Bronchial smooth muscle cell (primary cell): ENCODE measurements at places on chromosomes 1 and 21. TPM values are rescaled to one million over a fixed set of nuclear protein-coding genes. Genes with fewer than 3 reads are reported as not detected.

Gene GCSAML
- total RNA-seq = not detected in 2 replicates

Gene UBE2U
- total RNA-seq = not detected in 2 replicates

Gene HCN3
- 0.95 and 3.2 TPM in 2 replicates for total RNA-seq

Gene LCE2B
- not detected in 2 replicates for total RNA-seq

Gene PARS2
- total RNA-seq = 3.2 and 4.1 TPM in 2 replicates

Gene USP33
- 54.7 and 92.4 TPM in 2 replicates for total RNA-seq

Gene INPP5B
- total RNA-seq = 22.5 and 37.4 TPM in 2 replicates

Gene PLPPR5
- under 0.01 TPM in 2 replicates for total RNA-seq

Gene FGR
- total RNA-seq = 0.09 and 0.16 TPM in 2 replicates

Gene SLC16A4
- 47.1 and 119 TPM in 2 replicates for total RNA-seq

Gene CRYAA
- not detected in 2 replicates for total RNA-seq

Gene SLC1A7
- 0.94 and 2.4 TPM in 2 replicates for total RNA-seq

Gene ARHGEF16
- total RNA-seq = 0.09 TPM in 1 of 2 replicates, not detected in the other

Gene AQP10
- not detected in 2 replicates for total RNA-seq

Gene KIF14
- total RNA-seq = 0.43 and 1.6 TPM in 2 replicates

Gene LCE6A
- not detected in 2 replicates for total RNA-seq

Gene DTL
- 0.17 and 1.4 TPM in 2 replicates for total RNA-seq

Gene KIF21B
- 0.09 TPM in 1 of 2 replicates, not detected in the other for total RNA-seq

Gene CFH
- total RNA-seq = 119 and 157 TPM in 2 replicates

Gene SPRR4
- total RNA-seq = not detected in 2 replicates

Gene TTC22
- total RNA-seq = not detected in 2 replicates

Gene OPTC
- not detected in 2 replicates for total RNA-seq

Gene MAP10
- 1.1 and 1.4 TPM in 2 replicates for total RNA-seq

Gene KRTAP21-2
- not detected in 2 replicates for total RNA-seq

Gene AMY1C
- total RNA-seq = not detected in 2 replicates

Gene SERTAD4
- total RNA-seq = 0.17 and 1.7 TPM in 2 replicates

Gene HSPB7
- 0.47 and 2.9 TPM in 2 replicates for total RNA-seq

Gene TRIM45
- 3.8 and 5.1 TPM in 2 replicates for total RNA-seq

Gene CLEC20A
- total RNA-seq = not detected in 2 replicates

Gene CR1
- total RNA-seq = not detected in 2 replicates

Gene MCOLN3
- 0.43 and 6.9 TPM in 2 replicates for total RNA-seq

Gene GJA9
- not detected in 2 replicates for total RNA-seq

Gene FALEC
- 1.0 and 1.6 TPM in 2 replicates for total RNA-seq

Gene FGGY
- total RNA-seq = 32.2 and 39.8 TPM in 2 replicates

Gene SPRR3
- total RNA-seq = 0.43 TPM in 1 of 2 replicates, not detected in the other

Gene ZNF593OS
- not detected in 2 replicates for total RNA-seq

Gene FAM78B
- total RNA-seq = 0.26 and 0.32 TPM in 2 replicates

Gene OR2T27
- total RNA-seq = not detected in 2 replicates

Gene SPATA17
- 0.63 and 1.4 TPM in 2 replicates for total RNA-seq

Gene SLC44A5
- total RNA-seq = 0.09 and 0.16 TPM in 2 replicates

Gene TTC24
- not detected in 2 replicates for total RNA-seq

Gene FABP3
- 94.9 and 154 TPM in 2 replicates for total RNA-seq

Gene TARBP1
- 14.8 and 18.3 TPM in 2 replicates for total RNA-seq

Gene C8B
- total RNA-seq = not detected in 2 replicates

Gene PLA2G2D
- not detected in 2 replicates for total RNA-seq

Gene DSCAM
- total RNA-seq = under 0.01 TPM in 2 replicates

Gene APCS
- not detected in 2 replicates for total RNA-seq

Gene GIPC2
- total RNA-seq = 0.09 and 0.16 TPM in 2 replicates

Gene CD1B
- total RNA-seq = not detected in 2 replicates

Gene PTCH2
- 0.17 and 0.95 TPM in 2 replicates for total RNA-seq

Gene DAB1
- total RNA-seq = under 0.01 and 0.32 TPM in 2 replicates

Gene ITGB3BP
- 8.3 and 15.6 TPM in 2 replicates for total RNA-seq

Gene PIP5K1A
- 38.6 and 46.5 TPM in 2 replicates for total RNA-seq

Gene CRNN
- total RNA-seq = under 0.01 and 0.09 TPM in 2 replicates
